GM12891 (cell line): ENCODE measurements at places on chromosomes 1 and 21.

DNA sequence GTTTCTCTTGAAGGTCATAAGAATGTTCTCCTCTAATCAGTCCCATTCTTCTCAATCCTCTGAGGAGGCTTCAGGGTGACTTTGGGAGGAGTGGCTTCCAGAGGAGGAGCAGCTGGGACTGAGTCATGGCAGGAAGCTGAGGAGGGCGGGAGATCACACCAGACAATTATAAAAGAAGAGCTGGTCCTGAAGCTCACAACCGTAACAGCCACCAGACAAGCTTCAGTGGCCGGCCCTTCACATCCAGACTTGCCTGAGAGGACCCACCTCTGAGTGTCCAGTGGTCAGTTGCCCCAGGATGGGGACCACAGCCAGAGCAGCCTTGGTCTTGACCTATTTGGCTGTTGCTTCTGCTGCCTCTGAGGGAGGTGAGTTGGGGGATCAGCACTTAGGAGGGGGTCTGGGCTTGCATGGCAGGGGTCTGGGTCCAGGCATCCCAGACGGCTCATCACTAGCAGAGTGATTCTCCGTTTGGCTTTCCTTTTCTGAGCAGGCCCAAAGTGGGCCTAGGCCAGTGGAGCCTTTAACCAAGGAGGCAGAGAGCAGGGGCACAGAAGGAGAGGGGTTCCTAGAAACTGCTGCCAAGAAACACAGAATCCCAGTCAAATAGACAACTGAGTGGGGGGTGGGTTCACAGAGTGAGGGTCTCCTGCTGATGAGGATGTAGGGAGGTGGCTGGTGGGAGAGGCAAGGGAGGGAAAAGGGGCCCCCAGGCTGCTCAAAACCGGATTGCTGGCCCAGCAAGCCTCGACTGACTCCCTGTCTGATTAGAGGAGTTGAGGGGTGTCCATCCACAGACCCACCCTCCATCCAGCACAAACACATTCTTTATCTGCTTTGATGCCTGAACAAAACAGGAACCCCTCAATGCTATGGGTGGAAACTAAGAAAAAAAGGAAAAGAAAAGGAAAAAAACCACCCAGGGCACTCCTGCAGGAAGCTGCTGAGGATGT is at the start of gene ECM1:
Gene ECM1, plus strand, starts transcription at position 198 of the 953 bp plus-strand sequence. Its CDS starts 101 bp downstream, at position 299.
- no peak for DNase-seq

DNA sequence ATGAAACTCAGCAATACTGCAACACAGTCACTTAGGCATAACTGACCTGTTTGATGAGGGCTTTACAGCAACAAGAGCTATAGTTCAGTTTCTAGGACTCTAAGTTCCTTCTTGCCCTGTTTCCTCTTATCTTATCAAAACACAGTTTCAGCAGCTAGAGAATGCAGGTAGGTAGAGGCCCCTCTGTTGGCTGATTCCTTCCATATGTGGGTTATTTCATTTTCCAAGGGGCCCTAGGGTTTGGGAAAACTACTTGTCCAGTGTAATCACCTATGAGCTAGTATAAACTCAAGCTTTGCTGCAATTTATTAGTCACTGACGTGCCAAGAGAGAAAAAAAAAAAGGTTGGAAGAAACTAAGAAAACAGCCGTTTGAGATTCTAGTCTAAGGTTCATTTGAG is 607.7 kb upstream of the USP24 start:
- DNase-seq = no peak

DNA sequence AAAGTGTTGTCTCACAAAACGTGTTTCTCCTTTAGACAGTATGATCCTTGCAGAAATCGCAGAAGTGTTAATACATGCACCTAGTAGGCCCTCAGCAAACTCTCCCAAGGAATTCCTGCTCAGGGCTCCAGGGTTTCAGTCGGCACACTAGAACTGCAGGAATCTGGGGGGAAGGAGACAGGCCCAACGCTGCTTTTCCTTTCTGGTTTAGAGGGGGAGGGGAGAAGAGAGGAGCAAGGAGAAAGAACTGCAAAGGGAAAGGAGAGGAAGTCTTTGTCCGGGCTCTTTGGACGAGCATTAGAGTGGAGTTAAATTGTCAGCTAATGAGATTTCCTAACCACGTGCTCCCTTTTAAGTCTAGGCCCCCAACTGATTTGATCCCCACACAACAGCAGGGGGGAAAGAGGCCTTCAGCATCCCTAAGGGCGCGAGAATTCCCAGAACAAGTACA is 103.7 kb upstream of the SOD1 start:
- no peak for DNase-seq

DNA sequence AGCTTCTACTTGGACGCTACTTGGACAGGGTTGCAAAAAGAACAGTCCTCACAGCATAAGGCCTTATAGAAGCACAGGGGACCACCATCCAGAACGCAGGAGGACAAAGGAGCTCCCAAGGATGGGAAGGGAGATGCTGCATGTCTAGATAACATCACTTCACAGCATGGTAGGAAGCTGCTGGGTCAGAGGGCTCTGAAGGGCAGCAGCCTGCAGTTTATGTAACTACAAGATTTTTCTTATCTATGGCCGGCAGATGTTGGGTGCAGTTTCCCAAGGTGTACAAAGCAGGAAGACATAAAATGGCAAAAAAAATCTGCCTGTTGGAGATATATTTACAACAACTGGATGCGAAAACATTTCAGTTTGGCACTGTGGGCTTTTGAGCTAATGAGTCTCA is 45.3 kb upstream of the SLC5A9 start:
- no peak for DNase-seq

DNA sequence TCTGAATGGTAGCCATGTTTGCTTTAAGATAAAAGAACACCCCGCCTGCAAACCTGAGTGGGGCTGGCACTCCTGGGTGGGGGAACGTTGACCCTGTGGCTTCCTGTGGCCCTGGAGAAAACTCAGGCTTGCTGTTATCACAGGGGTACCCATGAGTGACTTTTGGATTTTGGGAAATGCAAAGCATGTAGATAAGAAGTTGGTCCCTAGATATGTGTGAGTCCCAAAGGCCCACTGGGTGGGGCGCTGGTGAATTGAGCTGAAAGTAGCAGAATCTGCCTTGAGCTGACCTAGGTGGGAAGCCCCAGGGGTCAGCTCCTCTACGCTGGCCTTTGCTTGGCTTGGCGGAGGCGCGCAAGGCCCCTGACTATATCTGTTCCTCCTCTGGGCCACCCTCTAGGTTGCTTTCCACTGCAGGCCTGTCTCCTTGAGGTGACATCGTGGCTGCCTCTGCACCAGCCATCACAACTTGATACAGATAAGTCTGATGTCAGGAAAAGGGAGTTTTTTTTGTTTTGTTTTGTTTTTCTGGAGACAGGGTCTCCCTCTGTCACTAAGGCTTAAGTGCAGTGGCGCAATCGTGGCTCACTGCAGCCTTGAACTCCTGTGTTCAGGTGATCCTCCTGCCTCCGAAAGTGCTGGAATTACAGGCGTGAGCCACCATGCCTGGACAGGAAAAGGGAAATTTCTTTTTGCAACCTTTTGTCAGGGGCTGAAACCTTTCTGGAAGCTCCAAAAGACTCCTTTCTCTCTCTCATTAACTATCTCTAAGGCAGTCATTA is 72.2 kb downstream of the AGPAT3 start:
- no peak for DNase-seq

- DNase-seq = no peak
Observed at GRCh38 chr1:65232461-65232990, 76.8 kb upstream of the DNAJC6 start.

GRCh38 chr1:29113413-29114117 is 10.1 kb downstream of the TMEM200B start:
- no peak for DNase-seq

DNA sequence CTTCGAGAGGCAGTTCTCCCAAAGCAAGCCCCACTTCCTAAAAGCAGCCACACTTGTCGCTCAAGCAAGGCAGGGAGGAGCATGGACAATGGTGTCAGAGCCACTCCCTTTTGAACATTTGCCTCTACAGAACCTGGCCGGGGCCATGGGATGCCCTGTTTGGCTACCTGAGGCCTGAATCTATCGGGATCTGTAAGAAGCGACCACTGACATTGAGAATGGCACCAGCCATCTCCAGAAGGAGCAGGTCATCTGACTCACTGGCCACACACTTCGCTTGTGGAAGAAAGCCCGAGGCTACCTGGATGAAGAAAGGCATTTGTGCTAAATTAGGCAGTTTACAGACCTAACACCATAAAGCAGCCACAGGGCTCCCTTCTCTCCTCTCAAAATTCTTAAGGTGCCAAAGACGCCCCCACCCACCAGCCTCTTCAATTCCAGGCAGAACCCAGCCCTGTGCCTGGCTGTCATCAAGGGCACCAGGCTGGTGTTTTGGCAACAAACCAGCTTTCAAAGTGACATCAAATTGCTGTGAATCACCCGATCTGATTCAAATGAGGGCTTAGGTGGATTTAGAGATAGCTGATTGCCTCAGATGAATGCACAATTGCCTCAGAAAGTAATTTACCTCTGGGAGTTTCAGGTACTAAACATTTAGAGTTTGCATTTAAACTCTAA is 104.8 kb downstream of the ETS2 start:
- DNase-seq = no peak

DNA sequence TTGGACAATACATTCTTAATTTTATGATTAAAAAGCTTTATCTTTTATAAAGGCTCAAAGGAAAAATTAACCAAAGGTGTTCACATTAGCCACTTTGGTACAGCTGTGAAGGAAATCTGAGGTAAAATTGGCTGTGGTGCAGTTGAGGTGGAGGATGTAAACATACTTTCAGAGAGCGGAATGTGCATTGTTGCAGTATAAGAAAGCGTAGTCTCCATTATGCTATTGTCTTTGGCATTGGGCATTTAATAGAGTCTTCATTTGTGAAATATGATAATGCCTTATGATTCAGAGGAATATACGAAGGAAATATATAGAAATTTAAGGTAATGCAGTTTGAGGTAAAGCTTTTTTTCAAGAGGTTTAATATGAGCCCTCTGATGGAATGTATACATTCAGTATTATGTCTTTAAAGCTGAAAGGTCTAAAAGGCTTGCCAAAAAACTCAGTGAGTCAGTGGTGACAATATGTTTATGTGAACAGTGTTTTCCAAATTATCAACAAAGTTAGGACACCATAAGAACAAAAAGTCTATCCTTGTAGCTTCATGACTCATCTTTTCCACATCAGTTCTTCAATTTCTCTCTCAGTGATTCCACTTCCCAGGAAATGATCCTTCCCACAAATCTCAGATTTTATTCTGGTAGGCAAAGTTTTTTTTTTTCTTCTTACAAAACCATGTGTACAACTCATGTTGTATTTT is 26.9 kb upstream of the DDR2 start:
- DNase-seq = no peak

DNA sequence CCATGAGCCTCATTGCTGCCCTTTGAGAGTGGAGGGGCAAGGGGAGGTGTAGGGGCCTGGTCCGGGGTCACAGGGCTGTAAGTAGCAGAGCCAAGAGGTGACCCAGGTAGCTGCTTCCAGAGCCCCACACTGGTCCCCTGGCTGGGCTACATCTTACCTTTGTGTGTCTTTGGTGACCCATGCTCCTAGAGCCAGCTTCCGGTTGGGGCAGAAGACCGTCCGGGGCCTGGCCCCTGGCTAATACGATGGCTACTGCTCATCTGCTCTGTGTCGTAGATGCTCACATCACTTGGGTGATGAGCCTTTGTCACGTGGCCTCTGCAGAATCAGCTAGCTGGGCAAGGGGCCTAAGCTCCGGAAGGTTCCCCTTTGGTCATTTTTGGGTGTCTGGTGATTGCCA is 20.6 kb downstream of the ABCG1 start:
- no peak for DNase-seq

GRCh38 chr1:208036918-208037766 is 126.2 kb upstream of the CD34 start:
- no peak for DNase-seq

GRCh38 chr1:11898831-11899467 is 27.3 kb downstream of the KIAA2013 start:
- DNase-seq = no peak

GRCh38 chr1:177106614-177107365 is 57.7 kb downstream of the ASTN1 start:
- no peak for DNase-seq

- no peak for DNase-seq
Observed at GRCh38 chr1:8059161-8059622, 33.1 kb upstream of the ERRFI1 start.

- DNase-seq = no peak
Observed at GRCh38 chr21:42565886-42566523, 52.4 kb downstream of the SLC37A1 start.

- DNase-seq = no peak
Observed at GRCh38 chr1:234474375-234474774, 4.6 kb downstream of the TARBP1 start.

DNA sequence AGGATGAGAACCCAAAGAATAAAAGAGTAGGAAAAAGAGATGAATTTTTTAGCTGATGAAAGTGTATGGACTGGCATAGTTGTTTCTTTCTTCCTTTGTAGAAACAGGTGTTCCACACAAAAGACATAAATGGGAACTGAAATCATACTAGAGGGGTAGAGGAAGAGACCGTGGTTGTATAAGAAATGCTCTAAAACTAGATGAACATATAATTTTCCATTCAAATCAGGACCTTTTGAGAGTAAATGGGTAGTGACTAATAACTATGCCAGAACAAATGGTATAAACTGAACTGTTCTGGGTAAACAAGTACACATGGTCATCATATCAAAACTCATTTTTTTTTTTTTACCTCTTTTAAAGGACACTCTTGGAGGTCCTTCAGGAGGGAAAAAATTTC is 344.2 kb downstream of the VAV3 start:
- DNase-seq = no peak

DNA sequence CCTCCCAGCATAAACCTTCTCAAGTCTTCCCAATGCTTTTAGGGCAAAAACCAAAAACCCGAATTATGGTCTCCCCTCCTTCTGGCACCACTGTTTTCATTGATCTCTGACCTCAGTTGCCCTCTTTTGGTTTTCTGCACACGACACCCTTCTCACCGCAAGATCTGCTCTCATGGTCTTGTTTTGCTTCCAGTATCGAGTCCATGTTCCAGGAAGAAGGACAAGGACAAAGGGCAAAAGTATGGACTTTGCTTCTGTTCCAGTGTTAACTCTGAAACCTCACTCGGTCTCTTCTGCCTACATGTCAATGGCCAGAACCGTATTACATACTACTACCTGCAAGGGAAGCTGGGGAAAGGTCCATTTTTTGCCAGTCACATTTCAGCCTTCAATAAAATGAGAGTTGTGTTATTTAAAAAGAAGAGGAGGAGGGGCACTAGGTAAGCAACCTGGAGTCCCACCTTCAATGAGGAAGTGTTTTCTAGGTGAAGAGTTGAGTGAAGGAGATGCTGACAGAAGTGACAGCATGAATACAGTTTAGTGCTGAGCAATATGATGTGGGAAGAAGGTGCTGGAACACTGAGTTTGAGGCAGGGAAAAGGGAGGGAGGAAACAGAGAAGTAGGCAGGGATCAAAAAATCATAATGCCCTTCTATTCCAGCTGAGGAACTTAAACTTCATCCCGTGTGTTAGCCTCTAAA is 183.4 kb downstream of the FGGY start:
- no peak for DNase-seq

- no peak for DNase-seq
Observed at GRCh38 chr1:245754463-245754961, 599.7 kb downstream of the KIF26B start.

GRCh38 chr1:1561801-1562470 is 12.7 kb downstream of the SSU72 start:
- no peak for DNase-seq

GRCh38 chr1:151777317-151777716 is 13.0 kb downstream of the TDRKH start:
- no peak for DNase-seq
